ENCODE measurements at places on chromosomes 6 and 20.

DNA sequence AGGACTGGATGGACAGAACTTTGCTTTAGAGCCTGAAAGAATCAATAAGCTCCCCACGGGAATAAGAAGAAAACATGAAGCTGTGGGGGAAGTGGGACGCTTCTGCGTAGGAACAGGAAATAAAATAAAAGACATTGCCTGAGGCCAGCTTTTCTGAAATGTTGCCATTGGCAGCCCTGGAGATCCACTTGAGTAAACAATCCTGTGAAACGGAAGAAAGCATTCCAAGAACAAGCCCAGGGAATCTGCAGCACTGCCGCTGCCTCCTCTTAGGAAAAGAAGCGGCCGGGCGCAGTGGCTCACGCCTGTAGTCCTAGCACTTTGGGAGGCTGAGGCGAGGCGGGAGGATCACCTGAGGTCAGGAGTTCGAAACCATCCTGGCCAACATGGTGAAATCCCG, 182.3 kb upstream of the RALGAPA2 start:
- H3K36me3 ChIP-seq: no peaks in the 10 kb centered on the region
- no peak for DNase-seq
- H3K4me3 ChIP-seq: no peak overlapping the region
- no peaks in the 10 kb centered on the region for H3K4me1 ChIP-seq
- H3K27ac ChIP-seq: no peak overlapping the region
- H3K27me3 ChIP-seq: no peaks in the 10 kb centered on the region

GRCh38 chr20:14142964-14143627, 147.8 kb downstream of the MACROD2 start:
- peaks cover 1% of the 10 kb centered on the region for H3K4me1 ChIP-seq
- DNase-seq: peak; percentile 59

- no peak overlapping the region for H3K4me3 ChIP-seq
- H3K4me1 ChIP-seq: no peaks in the 10 kb centered on the region
- H3K27me3 ChIP-seq: peaks cover 58% of the 10 kb centered on the region
- H3K36me3 ChIP-seq: no peaks in the 10 kb centered on the region
- no peak overlapping the region for H3K27ac ChIP-seq
- no peak for DNase-seq
Observed at GRCh38 chr20:63024573-63025392, 18.0 kb upstream of the BHLHE23 start.

- DNase-seq: peak; percentile 46
- no peak overlapping the region for H3K27ac ChIP-seq
- peaks cover 48% of the 10 kb centered on the region for H3K27me3 ChIP-seq
- H3K4me3 ChIP-seq: peak overlapping the region; percentile 78
- peaks cover 25% of the 10 kb centered on the region for H3K4me1 ChIP-seq
- H3K36me3 ChIP-seq: no peaks in the 10 kb centered on the region
Observed at GRCh38 chr6:7727946-7728854, 2.3 kb downstream of the BMP6 start.

DNA sequence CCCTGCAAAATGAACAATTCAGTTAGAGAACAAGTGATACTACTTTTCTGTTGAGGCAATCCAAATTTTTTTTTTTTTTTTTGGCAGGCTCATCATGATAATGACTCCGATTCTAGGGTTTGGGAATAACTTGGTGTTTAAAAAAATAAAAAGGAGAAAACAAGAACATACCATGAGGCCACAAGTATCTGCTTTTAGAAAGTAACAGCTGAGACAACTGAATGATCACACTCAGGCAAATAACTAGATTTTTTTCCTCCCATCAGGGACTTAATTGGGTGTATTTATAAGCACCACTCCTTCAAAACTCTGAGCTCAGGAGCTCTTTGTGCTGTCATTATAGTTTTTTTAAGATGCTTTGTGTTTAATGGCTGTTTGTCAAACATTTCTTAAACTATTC, 29.6 kb downstream of the PAK5 start:
- H3K36me3 ChIP-seq: no peaks in the 10 kb centered on the region
- no peak for DNase-seq
- no peaks in the 10 kb centered on the region for H3K4me1 ChIP-seq
- no peaks in the 10 kb centered on the region for H3K27me3 ChIP-seq
- no peak overlapping the region for H3K27ac ChIP-seq

- peaks cover 22% of the 10 kb centered on the region for H3K4me1 ChIP-seq
- no peak for DNase-seq
- peaks cover 21% of the 10 kb centered on the region for H3K36me3 ChIP-seq
- H3K27me3 ChIP-seq: no peaks in the 10 kb centered on the region
Observed at GRCh38 chr20:1281279-1282057, 15.4 kb downstream of the SNPH start.

DNA sequence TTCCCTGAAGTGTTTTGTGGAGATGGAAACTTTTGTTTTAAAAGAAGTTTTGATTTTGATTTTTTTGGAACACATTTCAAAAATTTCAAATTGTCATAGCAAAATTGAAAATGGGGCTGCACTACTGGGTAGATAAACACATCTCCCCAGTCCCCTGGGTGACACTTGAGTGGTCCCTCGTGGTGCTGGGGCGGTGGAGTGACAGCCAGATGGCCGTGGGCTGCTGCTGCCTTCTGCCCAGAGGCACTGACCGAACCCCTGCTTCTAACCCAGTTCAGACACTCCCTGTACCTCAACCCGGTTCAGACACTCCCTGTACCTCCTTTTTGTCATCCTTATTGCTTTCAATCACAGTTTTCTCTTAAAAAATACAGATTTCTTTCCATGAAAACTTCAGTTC, 69.9 kb upstream of the SYNJ2 start:
- peaks cover 5% of the 10 kb centered on the region for H3K4me1 ChIP-seq
- no peak overlapping the region for H3K4me3 ChIP-seq
- DNase-seq: no peak
- H3K27ac ChIP-seq: peak overlapping the region; percentile 90

DNA sequence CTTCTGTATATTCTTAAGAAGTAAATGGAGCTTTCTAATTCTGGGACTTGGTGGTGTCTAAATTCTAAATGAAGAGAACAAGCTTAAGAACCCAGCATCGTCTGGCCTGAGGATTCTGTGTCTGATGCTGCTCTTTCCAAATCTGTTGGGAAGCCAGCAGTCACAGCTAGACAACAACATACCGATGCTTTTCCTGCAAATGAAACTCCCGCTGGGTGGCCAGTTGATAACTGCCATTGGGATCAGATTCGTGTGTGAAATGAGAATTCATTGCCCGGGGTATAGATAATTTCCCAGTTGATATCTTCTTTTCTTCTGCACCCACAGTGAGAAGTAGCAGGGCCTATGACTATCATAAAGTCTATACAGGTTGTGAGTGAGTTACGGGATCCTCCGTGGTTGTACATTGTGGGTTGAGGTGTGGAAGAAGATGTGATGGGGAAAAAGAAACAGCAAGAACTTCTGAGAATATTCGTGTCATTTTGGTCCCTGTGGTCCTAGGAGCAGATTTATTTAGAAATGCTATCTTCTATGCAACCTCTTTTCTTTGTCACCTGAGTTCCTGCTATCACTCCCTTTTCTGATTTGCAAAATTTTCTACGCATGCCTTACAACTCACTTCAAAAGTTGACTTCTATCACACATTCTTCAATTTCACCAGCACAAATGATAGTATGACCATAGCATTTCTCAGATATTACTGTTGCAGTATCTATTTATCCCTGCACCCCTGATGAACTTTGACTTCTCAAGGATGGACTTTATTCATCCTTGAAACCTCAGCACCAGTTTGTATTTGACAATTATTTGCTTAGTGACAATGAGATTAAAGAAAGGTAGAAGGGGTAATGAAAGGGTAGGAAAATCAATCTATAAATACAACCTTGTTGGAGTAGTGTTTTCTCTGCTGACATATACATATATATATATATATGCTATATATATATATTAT, 10.4 kb downstream of the NOX3 start:
- H3K4me3 ChIP-seq: no peak overlapping the region
- DNase-seq: no peak
- no peaks in the 10 kb centered on the region for H3K36me3 ChIP-seq

DNA sequence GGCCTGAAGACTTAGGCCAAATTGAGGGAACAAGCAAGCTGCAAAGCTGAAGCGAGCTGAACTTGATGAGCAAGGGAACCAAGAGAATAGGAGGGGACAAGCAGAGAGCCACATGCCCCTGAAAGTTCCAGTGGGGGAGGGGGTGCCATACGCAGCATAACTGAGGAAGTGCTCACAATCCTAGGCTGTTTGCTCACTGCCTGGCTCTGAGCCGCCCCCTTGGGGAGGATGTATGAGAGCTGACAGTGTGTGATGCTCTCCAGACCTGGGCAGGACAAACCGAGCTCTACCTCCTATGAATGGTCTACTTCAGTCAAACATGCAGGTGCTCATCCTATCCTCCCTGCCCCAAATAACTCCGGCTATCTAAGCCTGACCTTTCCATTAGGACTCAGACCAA, 52.1 kb downstream of the FAXC start:
- H3K27me3 ChIP-seq: peaks cover 12% of the 10 kb centered on the region
- H3K36me3 ChIP-seq: peaks cover 6% of the 10 kb centered on the region

DNA sequence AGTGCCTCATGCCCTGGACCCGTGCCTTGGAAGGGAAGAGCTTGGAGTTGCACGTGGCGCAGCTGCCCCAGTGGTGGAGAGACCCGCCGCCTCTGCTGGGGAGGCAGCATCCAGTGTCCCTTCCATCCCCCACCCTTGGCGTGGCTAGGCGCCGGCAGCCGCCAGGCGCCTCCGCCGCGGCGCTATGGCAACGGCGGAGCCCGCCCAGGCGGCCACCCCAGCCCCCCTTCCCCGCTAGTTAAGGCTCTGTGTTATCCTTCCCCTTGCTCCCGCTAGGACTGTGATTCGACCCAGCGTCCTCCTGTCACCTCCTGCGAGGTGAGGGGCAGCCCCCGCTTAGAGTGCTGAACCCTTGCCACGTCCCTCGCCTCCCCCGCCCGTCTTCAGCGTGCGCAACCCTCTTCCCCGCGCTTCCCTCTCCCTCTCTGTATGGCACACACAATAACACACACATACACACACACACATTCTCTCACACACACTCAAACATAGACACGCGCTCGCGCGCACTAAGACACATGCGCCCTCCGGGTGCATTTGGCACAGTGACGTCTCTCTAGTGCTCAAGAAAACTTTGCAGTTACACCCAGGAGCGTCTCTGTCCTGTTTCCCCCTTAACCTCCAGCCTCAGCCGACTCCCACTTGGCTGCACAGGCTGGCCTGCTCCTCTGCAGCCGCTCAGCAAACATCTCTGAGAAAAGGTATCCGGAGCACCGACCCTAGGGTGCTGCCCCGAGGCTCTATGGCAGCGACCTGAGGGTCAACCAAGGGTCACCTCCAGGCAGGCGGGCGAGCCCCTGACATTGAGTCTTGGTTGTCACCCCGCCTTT, 8.5 kb downstream of the GRIK2 start:
- DNase-seq: peak; percentile 44
- peaks cover 20% of the 10 kb centered on the region for H3K4me1 ChIP-seq
- H3K4me3 ChIP-seq: no peak overlapping the region
- no peaks in the 10 kb centered on the region for H3K36me3 ChIP-seq
- peaks cover 54% of the 10 kb centered on the region for H3K27me3 ChIP-seq

DNA sequence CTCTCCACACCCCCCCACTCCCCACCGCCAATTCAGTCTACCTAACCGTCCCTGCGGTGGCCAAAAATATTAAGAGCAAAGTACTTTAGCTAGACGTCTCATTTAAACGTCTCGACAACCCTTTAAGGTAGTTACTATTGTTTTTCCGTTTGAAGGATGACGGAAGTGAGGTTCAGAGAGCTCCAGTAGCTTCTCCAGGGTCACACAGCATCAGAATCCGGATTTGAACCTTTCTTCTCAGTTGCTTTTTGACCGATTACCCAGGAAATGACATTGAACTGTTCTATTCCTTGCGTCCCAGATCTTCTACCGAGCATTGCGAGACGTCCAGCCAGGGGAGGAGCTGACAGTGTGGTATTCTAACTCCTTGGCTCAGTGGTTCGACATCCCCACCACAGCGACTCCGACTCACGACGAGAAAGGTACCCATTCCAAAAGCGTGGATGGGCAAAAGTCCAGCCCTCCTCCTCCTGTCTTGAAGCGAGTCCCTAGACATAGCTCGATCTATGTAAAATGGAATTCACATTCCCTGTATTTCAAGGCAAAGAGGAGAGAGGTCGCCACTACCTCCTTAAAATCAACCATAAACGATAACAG, 2.4 kb downstream of the PRDM13 start:
- peaks cover 21% of the 10 kb centered on the region for H3K4me1 ChIP-seq
- no peak overlapping the region for H3K4me3 ChIP-seq
- H3K27ac ChIP-seq: no peak overlapping the region

- no peaks in the 10 kb centered on the region for H3K27me3 ChIP-seq
- no peaks in the 10 kb centered on the region for H3K36me3 ChIP-seq
- H3K27ac ChIP-seq: no peak overlapping the region
- H3K4me1 ChIP-seq: peaks cover 3% of the 10 kb centered on the region
- no peak for DNase-seq
Observed at GRCh38 chr6:137724495-137725211, 142.4 kb upstream of the TNFAIP3 start.

GRCh38 chr6:169659820-169660610, 41.8 kb downstream of the WDR27 start:
- no peak overlapping the region for H3K4me3 ChIP-seq
- no peaks in the 10 kb centered on the region for H3K27me3 ChIP-seq
- no peak overlapping the region for H3K27ac ChIP-seq
- DNase-seq: no peak

- no peak overlapping the region for H3K27ac ChIP-seq
- no peak for DNase-seq
- peaks cover 2% of the 10 kb centered on the region for H3K4me1 ChIP-seq
- H3K36me3 ChIP-seq: peaks cover 3% of the 10 kb centered on the region
Observed at GRCh38 chr6:149831308-149831820, 32.8 kb downstream of the LRP11 start.

GRCh38 chr6:151044465-151045441, 179.3 kb downstream of the MTHFD1L start:
- no peaks in the 10 kb centered on the region for H3K27me3 ChIP-seq
- H3K4me1 ChIP-seq: peaks cover 21% of the 10 kb centered on the region
- no peak overlapping the region for H3K4me3 ChIP-seq
- peak overlapping the region; percentile 97 for H3K27ac ChIP-seq
- H3K36me3 ChIP-seq: peaks cover 11% of the 10 kb centered on the region

DNA sequence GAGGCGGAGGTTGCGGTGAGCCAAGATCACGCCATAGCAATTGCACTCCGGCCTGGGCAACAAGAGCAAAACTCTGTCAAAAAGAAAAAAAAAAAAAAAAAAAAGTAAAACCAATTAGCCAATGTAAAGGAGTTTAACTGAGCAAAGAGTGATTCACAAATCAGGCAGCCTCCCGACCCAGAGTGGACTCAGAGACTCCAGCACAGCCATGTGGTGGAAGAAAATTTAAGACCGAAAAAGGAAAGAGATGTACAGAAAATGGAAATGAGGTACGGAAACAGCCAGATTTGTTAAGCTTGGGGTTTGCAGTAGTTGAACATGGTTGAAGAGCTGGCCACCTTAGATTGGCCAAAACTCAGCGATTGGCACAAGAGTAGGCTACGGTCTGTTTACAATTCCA, 51.4 kb downstream of the ERMARD start:
- DNase-seq: no peak
- H3K36me3 ChIP-seq: no peaks in the 10 kb centered on the region
- H3K4me1 ChIP-seq: peaks cover 20% of the 10 kb centered on the region
- peaks cover 42% of the 10 kb centered on the region for H3K27me3 ChIP-seq
- no peak overlapping the region for H3K4me3 ChIP-seq

Data from mesenchymal stem cell (in vitro differentiated cells and primary cell).